ENCODE measurements at places on chromosomes 1 and 21.

GRCh38 chr1:111768023-111768422 lies 12.3 kb downstream of the DDX20 start:
- no peak for DNase-seq

- no peak for DNase-seq
Measured at GRCh38 chr21:46027851-46028493, 46.4 kb downstream of the COL6A1 start.

- DNase-seq = no peak
Measured at GRCh38 chr1:62585469-62586155, 11.7 kb upstream of the ANGPTL3 start.

- peak; percentile 48 for DNase-seq
Measured at GRCh38 chr21:42513985-42514882, 582 bp downstream of the SLC37A1 start.

- DNase-seq = no peak
Measured at GRCh38 chr1:63112155-63112900, 210.0 kb upstream of the FOXD3 start.

DNA sequence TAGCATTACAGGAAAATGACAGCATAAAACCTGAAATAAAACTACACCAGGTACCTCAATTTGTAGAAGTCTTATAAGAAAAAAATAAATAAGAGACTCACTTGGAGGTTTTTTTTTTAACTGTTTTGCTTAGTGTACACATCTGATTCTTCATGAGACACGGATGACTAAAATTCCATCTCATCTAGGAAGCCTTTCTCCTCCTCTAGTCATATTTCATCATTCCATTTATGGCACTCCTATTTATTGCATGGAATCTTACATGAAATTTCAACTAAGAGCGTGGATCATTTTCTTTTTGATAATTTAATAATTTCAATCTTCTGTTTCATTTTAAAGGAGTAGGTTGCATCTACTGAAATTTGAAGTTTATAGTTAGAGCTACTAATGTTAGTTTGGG lies 1.6 kb upstream of the PTGS2 start:
- no peak for DNase-seq

GRCh38 chr21:36464590-36464989 lies 15.3 kb downstream of the CLDN14 start:
- DNase-seq = no peak

- no peak for DNase-seq
Measured at GRCh38 chr1:3086272-3086974, 17.4 kb downstream of the PRDM16 start.

DNA sequence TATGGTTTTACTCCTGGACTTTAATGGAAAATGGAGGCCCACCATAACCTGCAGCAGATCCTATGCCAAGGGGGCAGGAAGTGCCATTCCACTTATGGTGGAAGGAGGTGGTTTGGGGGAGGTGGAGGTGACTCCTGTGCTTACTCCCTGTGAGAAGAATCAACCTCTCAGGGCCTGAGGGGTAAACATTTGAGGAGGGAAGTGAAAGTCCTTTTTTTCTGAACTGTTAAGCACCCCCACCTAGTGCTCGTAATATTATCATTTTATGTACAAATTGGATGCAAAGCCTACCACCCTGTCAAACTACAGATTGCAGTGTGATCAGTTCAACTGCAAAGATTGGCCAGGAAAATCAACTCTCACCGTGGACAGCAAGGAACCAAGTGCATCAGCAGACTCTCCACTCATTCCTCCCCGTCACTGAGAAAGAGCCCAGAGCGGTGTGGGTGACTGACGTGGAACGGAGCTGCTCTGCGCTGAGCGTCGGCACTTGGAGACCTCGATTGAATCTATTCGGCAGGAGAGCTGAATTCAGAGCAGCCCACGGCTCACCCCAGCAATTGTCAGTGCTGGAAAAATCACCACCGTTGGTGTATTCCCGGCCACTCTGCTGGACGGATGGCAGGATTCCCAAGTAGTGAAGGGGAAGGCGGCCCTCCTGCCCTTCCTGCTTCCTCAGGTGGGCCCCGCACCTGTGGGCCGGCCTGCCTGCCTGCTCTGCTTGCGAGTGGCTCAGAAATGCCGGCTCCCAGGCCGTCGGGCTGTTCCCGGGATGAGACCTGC lies 46.8 kb upstream of the COX20 start:
- no peak for DNase-seq

GRCh38 chr1:8397511-8397910 lies 79.6 kb downstream of the SLC45A1 start:
- no peak for DNase-seq

GRCh38 chr1:245825128-245825901 lies 670.5 kb downstream of the KIF26B start:
- no peak for DNase-seq

DNA sequence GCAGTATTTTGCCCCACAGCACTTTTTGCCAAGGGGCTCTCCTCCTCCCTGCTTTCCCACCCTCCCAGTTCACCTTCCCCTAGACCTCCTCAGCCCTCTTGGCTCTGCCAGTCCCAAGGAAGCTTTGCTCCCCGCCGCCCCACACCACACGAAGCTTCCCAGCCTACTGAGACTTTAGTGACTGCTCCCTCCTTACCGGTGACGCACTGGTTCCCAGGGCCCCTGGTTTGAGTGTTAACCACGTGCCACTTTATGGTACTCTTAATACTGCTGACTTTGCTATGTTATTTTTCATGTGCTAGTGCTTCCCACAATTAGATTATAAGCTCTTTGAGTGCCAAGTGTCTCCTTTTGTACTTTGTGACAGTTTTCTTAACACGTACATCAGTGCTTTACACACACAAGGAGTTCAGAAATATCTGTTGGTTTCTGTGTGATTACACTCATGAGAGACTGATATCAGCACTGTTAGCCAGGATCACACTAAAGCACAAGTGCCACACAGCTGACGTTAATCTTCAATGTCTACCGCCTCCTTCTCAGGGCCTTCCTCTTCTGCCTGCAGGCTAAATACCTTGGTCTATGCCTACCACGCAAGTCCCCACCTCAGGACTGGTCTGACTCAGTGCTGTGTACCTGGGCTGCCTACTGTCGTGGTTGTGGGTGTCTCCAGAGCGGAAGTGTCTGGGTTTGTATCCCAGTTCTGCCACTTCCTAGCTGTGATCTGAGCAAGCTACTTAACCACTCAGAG lies 61.0 kb downstream of the DNTTIP2 start:
- DNase-seq = peak; percentile 10

- no peak for DNase-seq
Measured at GRCh38 chr1:14600405-14601112, 2.1 kb downstream of the KAZN start.

DNA sequence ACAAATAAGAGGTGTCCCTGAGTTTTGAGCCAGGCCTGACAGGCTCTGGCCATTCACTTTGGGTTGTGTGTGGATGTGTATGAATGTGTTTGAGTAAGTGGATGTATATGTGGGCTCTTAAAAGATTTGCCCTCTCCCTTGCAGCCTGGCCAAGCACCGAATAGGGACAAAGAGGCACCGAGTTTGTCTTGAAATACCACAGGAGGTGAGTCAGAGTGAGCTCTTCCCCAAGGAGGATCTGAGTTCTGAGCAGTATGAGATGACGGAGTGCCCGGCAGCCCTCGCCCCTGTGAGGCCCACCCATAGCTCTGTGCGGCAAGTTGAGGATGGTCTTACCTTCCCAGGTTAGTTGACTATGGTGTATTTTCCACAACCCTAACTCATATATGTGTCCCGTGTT lies 19.0 kb downstream of the KDM4A start:
- no peak for DNase-seq

DNA sequence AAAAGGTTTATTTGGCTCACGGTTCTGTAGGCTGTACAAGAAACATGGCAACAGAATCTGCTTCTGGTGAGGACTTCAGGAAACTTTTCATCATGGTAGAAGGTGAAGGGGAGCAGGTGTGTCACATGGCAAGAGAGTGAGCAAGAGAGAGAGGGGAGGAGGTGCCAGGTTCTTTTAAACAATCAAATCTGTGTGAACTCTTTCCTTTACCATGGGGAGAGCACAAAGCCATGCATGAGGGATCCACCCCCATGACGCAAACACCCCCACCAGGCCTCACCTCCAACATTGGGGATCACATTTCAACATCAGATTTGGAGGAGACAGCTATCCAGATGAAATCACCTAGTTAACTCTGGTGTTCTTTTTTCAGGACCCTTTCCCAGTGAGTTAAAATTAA lies 103.6 kb downstream of the GALNT2 start:
- no peak for DNase-seq

- no peak for DNase-seq
Measured at GRCh38 chr1:101652484-101652883, 344.2 kb downstream of the OLFM3 start.

DNA sequence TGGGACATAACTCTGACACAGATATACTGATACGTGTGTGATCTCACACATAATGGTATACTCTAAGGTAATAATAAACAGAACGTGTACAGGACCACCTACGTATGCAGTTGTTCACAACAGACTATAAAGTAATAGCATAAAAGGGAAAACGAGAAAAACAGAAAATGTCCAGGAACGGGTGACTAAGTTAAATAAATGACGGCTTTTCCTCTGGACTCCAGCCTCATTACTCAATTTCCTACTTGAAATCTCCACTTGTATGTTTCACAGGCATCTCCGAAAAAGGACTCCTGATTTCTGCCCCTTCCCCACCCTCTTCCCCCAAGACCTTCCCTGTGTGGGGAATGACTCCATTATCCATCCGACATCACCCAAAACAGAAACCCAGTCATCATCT lies 95.1 kb downstream of the JAK1 start:
- no peak for DNase-seq

All from activated gamma-delta T cell treated with Interleukin-2 at 50 U/mL for 16 hours (primary cell).